Central memory CD8-positive, alpha-beta T cell (primary cell): ENCODE measurements at places on chromosomes 7 and 10.

DNA sequence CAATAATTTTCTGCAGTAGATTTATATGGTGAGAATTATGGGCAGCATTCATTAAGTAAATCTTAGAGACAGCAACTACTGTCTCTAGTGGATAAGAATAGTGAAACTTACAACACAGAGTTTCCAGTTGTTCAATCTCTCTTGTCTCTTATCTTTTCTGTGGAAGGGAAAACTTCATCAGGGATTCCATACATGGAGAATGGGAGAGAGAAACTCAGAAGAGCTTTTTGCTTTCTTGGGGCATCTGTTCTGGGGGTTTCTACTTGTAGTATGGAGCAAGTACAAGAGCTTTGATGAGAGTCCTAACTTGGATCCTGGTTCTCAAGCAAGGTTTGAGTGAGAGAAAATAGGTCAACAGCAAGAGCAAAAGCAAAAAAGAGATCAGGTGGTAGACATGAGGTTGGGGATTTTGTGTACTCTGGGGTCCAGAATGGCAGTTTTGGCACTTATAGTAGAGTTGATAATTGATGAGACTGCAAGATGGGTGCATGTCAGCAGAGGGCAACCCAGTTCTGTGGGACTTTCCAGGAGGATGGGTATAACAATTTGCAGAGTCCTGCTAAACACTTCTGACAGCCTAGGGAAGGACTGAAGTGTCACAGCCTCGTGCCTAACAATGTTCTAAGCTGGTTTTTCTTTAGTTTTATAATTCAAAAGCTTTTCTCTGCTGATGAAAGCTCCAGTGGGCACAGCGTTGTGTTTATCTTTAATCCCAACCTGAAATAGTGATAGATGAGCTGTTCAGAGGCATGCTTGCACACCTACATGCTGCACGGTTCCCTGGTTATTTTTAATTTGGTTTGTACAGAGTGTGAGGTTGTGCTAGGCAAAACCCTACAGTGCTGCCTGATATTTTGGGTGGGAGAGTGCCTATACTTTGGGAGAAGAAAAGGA, 32.0 kb upstream of the STRIP2 start:
- H3K36me3 ChIP-seq, result peaks cover 28% of the 10 kb centered on the region
- H3K4me3 ChIP-seq, result no peak overlapping the region
- H3K4me1 ChIP-seq, result no peaks in the 10 kb centered on the region
- no peak overlapping the region for H3K27ac ChIP-seq
- no peaks in the 10 kb centered on the region for H3K27me3 ChIP-seq

DNA sequence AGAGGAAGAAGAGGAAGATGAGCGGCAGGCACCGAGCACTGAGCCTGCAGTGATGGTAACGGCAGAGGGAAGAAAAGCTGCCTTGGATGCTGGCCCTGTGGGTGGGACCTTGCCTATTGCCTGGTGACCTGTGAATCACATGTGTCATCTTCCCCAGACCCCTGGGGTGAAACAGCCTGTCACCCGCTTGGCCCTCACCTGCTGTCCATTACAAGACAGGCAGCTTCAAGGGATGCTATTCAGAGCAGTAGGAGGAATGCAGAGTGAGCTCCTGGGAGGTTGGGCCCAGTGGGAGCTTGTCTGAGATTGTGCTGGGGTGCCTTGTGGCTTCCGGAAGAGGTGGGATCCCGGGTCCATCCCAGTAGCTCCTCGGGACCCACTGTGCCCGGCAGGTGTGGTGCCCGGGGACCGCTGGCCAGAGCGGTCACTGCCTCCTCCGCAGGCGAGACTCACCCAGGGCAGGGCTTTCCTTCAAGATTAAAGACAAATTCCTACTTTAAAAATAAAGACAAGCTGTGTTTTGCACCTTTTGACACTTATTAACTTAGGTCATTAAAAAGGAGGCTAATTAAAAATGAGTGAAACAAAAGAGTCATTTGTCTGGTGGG, 440.2 kb upstream of the MKI67 start:
- no peaks in the 10 kb centered on the region for H3K4me1 ChIP-seq
- no peak overlapping the region for H3K4me3 ChIP-seq
- no peak for DNase-seq
- H3K27ac ChIP-seq, result no peak overlapping the region

DNA sequence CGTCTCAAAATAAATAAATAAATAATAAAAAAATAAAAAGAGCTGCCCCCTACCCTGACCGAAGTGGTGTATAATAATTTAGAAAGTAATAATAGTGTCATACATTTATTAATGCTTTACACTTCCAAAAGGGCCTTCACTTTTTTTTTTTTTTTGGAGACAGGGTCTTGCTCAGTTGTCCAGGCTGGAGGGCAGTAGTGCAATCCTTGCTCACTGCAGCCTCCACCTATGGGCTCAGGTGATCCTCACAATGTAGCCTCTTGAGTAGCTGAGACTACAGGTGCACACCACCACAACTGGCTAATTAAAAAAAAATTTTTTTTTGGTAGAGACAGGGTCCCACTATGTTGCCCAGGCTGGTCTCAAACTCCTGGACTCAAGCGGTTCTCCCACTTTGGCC, 1.4 kb downstream of the FAM149B1 start:
- peaks cover 22% of the 10 kb centered on the region for H3K36me3 ChIP-seq
- peaks cover 37% of the 10 kb centered on the region for H3K4me1 ChIP-seq
- no peak overlapping the region for H3K27ac ChIP-seq
- H3K27me3 ChIP-seq, result no peaks in the 10 kb centered on the region
- no peak overlapping the region for H3K4me3 ChIP-seq

- no peak overlapping the region for H3K4me3 ChIP-seq
- no peaks in the 10 kb centered on the region for H3K36me3 ChIP-seq
- H3K27ac ChIP-seq, result no peak overlapping the region
- DNase-seq, result no peak
- no peaks in the 10 kb centered on the region for H3K27me3 ChIP-seq
Observed at GRCh38 chr7:40772096-40772495, 637.3 kb downstream of the SUGCT start.

- H3K27me3 ChIP-seq, result no peaks in the 10 kb centered on the region
- H3K36me3 ChIP-seq, result no peaks in the 10 kb centered on the region
- no peak overlapping the region for H3K4me3 ChIP-seq
Observed at GRCh38 chr7:82235713-82236112, 207.9 kb downstream of the CACNA2D1 start.

GRCh38 chr7:52287698-52288097, 747.7 kb upstream of the POM121L12 start:
- DNase-seq, result no peak
- no peaks in the 10 kb centered on the region for H3K4me1 ChIP-seq
- no peak overlapping the region for H3K4me3 ChIP-seq
- no peaks in the 10 kb centered on the region for H3K27me3 ChIP-seq
- H3K27ac ChIP-seq, result no peak overlapping the region
- H3K36me3 ChIP-seq, result no peaks in the 10 kb centered on the region
